Lower leg skin (tissue), 4 donors: ENCODE measurements at places on chromosomes 13 and 19.

- DNase-seq: no peak
These were observed 4.3 kb upstream of the DACH1 start for GRCh38 chr13:71871176-71871754.

DNA sequence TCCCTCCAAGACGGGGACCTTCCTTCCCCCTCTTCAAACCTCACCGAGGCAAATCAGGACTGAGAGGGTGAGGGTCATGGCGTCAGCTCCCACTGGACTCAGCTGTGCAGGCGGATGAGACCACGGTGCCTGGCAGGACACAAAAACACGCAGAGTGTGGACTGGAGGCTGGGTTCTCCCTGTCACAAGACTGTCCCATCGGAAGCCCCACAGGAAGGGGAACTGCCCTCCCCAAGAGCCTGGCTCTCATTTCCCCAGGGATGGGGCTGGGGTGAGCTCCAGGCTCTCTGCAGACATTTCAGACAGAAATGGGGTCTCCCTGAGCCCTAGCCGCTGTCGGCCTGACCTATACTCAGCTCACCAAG is at the start of gene LILRB5:
Gene LILRB5, minus strand, starts transcription at position 158 of the 365 bp plus-strand sequence. Its CDS starts 80 bp downstream, at position 78.
- DNase-seq: peak; percentile 82

DNA sequence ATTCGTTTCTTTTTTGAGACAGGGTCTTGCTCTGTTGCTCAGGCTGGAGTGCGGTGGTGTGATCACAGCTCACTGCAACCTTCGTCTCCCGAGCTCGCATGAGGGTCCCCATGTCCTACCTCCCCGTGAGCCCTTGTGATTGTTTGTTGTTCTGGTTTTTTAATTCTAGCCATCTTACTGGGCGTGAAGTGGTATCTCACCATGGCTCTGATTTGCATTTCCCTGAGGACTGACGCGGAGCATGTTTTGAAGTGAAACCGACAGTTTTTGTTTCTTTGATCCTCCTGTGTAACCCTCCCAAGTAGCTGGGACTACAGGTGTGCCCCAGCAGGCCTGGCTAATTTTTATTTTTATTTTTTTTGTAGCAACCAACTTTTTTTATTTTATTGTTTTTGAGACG is 21.7 kb downstream of the GNG7 start:
- DNase-seq: no peak

- no peak for DNase-seq
These were observed 304.4 kb downstream of the NALCN start for GRCh38 chr13:101111894-101112293.
